ENCODE measurements at places on chromosomes 3 and 15. TPM values are rescaled to one million over a fixed set of nuclear protein-coding genes. Genes with fewer than 3 reads are reported as not detected.
A peak's percentile ranks its signal among the peaks of the same experiment; 100 is the strongest.

Gene MORC1
- total RNA-seq = not detected

Gene NEIL1
- total RNA-seq = 5.8 TPM

Gene TM6SF1
- 17.1 TPM for total RNA-seq

DNA sequence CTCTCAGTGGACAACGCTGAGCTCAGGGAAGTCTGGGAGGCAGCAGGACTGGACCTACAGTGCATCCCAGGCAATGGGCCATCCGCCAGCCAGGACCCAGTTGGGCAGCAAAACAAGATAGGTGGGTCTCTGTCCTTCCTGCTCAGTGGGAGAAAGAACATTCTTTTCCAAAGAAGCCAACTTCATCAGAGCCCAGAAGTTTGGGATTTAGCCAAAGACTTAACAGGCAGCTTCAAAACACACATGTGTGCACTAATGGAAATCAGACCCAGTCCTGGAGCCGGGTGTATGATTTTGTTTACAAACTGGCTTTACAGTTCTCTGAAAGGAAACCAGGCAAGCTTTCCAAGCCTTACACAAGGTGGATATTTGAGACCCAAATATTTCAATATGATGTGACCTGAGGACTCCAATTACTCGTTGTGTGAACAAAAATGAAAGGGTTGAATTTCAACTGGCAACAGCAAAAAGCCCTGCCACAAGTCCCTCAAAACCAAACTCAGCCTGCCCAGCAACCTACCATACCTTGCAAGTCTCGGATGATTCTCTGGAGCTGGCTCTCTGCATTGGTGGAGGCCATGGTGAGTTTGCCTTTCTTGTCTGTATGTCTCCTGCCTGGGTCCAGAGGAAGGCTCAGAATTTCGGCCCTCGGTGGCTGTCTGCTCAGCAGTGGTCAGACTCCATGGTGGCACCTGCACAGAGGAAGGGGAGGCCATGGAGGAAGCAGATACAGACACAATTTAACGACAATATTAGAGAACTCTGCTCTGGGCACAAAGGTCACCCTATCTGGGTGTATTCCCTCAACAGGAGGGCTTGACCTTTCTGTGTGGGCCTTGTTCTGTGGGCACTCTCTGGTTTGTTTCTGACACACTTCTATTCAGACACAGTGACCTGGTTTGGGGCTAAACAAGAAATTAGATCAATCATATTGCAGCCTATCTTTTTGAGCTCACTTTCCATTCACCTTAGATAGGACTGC, 11.0 kb downstream of the FYCO1 start:
- H3K27ac ChIP-seq = peak overlapping the region; percentile 100
- DNase-seq = peak; percentile 80
- peak overlapping the region; percentile 36 for H3K4me3 ChIP-seq
- no peaks in the 10 kb centered on the region for H3K36me3 ChIP-seq
- no peaks in the 10 kb centered on the region for H3K27me3 ChIP-seq
- peaks cover 100% of the 10 kb centered on the region for H3K4me1 ChIP-seq

GRCh38 chr3:8324747-8325146, 176.9 kb upstream of the LMCD1 start:
- no peaks in the 10 kb centered on the region for H3K36me3 ChIP-seq
- H3K27ac ChIP-seq = no peak overlapping the region
- no peaks in the 10 kb centered on the region for H3K27me3 ChIP-seq
- no peaks in the 10 kb centered on the region for H3K4me1 ChIP-seq

DNA sequence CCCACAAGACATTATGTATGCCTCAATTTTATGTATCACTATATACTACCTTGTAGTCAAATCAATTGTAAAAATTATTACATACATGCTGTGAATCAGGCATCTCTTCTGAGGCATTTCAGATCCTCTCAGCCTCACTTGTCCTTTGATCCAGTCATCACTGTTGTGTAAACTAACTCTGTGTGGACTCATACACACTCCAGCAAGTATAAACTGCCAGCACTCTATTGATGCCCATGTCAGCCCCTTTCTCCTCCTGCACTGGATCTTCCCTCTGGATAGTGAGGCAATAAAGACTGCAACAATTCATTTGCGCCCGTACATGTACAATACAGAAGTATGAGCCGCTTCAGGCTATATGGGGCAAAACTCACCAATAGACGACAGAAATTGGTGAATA, 364.7 kb upstream of the TGFBR2 start:
- no peak overlapping the region for H3K27ac ChIP-seq
- H3K36me3 ChIP-seq = no peaks in the 10 kb centered on the region
- no peaks in the 10 kb centered on the region for H3K4me1 ChIP-seq
- H3K27me3 ChIP-seq = no peaks in the 10 kb centered on the region
- H3K4me3 ChIP-seq = no peak overlapping the region

GRCh38 chr3:120780977-120781376, 38.4 kb downstream of the GTF2E1 start:
- no peak overlapping the region for H3K4me3 ChIP-seq
- no peaks in the 10 kb centered on the region for H3K27me3 ChIP-seq
- H3K36me3 ChIP-seq = no peaks in the 10 kb centered on the region
- no peaks in the 10 kb centered on the region for H3K4me1 ChIP-seq
- peak; percentile 68 for DNase-seq
- H3K27ac ChIP-seq = no peak overlapping the region

All from gastrocnemius medialis (tissue), 4 donors.